ENCODE measurements at places on chromosomes 12 and 14.

DNA sequence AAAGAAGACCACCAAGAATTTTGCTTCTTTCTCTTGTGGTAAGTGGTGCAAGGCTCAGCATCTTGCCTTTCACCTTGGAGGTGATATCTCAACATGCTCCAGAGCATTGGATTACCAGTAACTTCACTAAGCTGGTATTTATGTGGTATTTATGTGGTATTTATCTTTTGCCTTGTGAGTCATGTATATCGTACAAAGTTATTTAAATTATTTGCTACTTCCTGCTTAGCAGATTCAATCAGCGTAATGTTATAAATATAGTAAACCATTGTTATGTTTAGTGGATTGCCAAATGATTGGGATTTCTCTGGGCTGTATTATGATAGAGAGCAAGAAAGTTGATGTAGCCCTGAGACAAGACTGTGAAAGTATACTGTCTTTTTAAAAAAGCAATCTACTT is 366.4 kb downstream of the IPO8 start:
- DNase-seq: no peak

DNA sequence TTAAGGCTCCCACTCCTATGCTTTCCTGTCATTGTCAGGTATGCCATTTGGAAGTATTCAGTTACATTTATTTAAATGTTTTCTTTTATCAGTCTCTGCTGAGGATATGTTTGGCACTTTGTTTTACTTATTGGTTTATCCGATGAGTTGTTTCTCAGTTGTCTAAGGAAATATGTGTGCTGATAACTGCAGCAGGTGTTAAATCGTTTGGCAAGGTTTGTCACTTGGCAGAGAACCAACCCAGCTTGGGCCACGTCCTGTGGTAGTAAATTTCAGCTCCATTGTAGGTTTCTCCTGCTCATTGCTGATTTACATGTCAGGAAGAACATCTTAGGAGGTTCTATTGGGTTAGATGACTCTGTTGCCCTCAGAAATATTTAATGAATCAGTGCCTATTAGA is 22.0 kb upstream of the MGST1 start:
- DNase-seq: no peak

GRCh38 chr12:98644433-98644711 is 216 bp downstream of the IKBIP start:
- no peak for DNase-seq

- DNase-seq: no peak
Observed at GRCh38 chr12:12378616-12379015, 21.7 kb downstream of the BORCS5 start.

DNA sequence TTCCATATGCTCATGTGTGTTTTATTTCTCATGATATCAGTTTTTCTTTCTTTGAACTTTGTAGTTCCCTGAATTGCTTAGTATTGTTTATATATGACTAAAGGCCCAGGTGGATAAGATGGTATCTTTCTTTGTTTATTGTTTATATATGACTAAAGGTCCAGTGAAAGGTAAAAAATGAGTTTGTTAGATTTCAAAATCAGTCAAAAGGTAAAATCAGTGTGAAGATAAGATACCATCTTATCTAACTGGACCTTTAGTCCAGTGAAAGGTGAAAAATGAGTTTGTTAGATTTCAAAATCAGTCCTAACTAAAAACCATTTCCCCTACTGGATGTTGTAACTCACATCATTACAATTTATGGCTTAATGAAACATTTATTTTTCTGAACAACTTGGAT is 890.2 kb downstream of the DIO2 start:
- DNase-seq: no peak

GRCh38 chr12:44053549-44054127 is 217.8 kb downstream of the TMEM117 start:
- DNase-seq: peak; percentile 46

- DNase-seq: no peak
Observed at GRCh38 chr12:115859231-115859630, 418.3 kb downstream of the MED13L start.

- no peak for DNase-seq
Observed at GRCh38 chr12:48979602-48980388, 1.7 kb downstream of the WNT1 start.

GRCh38 chr12:11657511-11657910 is 8.0 kb downstream of the ETV6 start:
- no peak for DNase-seq

- no peak for DNase-seq
Observed at GRCh38 chr12:89800435-89800834, 91.8 kb upstream of the ATP2B1 start.

- DNase-seq: no peak
Observed at GRCh38 chr12:63949902-63950301, 105.4 kb downstream of the SRGAP1 start.

GRCh38 chr12:123006977-123007376 is 26.5 kb downstream of the ARL6IP4 start:
- no peak for DNase-seq

DNA sequence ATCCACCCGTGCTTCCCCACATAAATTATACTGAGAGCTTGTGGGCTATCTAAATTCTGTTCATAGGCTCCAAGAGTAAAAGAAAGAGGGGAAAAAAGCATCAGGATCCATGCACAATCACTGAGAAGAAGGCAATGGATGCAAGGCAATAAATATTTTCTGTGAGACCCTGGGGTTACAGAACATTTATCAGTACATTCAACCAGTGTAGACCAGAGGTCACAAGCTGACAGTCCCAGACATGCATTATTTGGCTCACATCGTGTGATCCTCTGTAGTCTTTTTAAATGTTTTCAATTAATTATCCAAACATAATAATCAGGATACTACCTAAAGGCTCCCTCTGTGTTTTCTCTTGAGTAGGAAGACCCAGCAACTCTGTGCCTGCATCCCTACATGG is 267.9 kb upstream of the CAND1 start:
- DNase-seq: no peak

DNA sequence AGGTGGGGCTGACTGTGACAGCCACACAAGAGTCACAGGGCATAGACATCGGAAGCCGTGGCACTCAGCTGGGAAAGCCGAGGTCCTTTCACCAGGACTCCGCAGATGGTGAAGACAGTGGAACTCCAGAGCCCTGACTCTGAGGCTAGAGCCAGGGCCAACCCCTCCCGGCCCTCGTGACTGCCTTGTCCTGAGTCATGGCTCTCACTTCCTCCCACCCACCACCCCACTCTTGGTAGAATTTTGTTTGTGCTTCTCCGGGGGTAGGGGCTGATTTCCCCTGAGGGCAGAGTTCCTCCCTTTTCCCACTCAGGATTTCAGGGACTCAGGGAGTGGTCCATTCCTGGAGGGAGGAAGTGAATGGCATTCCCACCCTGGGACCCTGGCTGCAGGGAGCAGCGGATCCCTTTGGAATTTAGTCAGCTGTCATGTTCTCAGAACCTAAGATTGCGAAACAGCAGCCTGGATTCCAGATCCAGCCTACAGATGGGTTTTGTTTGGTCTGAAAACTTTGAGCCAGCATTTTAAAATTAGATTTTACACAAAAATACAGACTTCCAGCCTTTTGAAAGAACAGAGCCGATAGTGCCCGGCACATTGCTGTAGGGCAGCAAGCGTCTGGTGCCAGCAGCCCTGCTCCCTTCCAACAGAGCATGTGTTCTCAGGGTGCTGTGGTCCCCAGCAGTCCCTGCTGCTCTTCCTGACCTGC is 50.7 kb downstream of the TPCN1 start:
- peak; percentile 95 for DNase-seq

DNA sequence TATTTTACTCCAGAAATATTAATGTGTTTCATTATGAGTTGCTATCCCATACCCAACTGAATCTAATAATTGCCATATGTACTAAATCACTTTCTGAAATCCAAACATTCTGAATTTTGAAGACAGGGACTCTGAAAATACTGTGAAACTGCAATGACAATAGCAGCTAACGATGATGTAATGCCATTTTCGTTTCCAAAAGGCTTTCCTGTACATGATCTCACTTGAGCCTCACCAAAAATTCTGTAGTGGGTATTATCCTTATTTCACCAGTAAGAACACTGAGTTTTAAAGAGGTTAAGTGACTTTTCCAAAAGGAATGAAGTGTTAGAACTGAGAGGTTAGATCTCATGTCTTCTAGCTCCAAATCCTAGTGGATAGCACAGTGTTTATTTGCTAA is 133.3 kb downstream of the FLRT2 start:
- no peak for DNase-seq

GRCh38 chr12:13171921-13172859 is 24.3 kb upstream of the EMP1 start:
- peak; percentile 72 for DNase-seq

DNA sequence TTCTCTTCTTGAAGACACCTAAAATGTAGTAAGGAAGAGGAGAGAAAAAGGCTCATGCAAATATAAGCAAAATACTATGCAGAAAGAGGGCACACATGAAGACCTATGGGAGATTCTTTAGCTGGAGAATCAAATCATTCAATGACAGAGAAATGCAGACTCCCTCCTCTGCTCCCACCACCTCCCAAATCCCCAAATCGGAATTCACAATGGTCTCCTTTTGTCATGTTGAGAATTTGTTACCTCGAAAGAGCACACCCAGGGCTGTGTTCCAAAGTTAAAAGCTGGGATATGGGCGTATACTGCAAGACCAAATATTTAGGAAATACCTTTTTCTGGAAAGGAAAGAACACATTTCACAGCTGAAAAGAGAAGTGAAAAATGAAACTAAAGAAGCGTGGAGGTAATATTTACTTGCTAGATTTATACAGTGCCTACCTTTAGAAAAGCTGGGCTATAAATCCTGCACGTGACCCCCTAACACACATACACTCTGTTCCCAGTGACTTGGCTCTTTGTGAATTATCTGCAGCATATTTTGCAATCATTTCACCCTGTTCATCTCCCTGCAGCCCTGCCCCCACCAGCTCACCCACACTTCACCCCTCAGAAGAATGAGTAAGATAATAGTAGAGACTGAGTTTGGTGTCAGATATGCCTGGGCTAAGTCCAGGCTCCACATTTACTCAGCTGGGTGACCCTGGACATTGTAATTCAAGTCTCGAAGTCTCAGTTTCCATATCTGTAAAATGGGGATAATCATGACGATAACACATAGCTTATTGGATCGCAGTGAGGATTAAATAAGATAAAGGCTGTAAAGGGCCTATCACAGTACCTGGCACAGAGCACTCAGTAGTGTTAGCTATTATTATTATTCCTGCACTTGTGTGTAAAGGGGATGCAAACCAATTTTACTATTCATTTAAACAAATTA is 2.9 kb upstream of the CACNA1C start:
- no peak for DNase-seq
